Activated CD8-positive, alpha-beta memory T cell treated with anti-CD3 and anti-CD28 coated beads for 1 hour (primary cell): ENCODE measurements at places on chromosomes 4 and X.

- no peak for DNase-seq
Measured at GRCh38 chr4:134627366-134627765, 425.8 kb upstream of the PABPC4L start.

GRCh38 chr4:95627024-95627605 is 78.3 kb upstream of the UNC5C start:
- DNase-seq, result no peak

DNA sequence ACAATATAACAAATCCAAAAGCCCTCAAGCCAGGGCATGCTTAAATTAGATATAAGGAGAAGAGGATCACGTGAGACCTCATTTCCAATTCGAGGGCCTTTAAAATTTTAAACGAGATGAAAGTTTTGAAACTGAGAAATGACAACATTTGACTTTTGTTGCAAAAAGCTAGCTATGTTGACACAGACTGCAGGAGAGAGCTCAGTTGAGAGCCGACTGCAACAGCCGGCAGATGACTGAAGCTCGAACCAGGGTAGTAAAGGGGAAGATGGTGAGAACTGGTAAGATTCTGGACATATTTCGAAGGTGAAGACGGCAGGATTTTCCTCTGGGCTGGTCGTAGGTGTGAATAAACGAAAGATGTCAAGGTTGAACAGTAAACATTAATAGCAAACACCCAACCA is 773 bp downstream of the PRMT9 start:
- DNase-seq, result no peak

DNA sequence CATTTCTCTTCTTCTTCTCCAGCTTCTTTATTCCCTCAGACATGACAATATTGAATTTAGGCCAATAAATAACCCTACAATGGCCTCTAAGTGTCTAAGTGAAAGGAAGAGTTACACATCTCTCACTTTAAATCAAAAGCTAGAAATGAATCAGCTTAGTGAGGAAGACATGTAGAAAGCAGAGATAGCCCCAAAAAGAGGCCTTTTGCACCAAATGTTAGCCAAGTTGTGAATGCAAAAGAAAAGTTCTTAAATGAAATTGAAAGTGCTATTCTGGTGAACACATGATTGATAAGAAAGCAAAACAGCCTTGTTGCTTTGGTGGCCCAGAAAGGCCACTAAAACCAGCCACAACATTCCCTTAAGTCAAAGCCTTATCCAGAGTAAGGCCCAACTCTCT is 146.2 kb upstream of the HHIP start:
- no peak for DNase-seq

DNA sequence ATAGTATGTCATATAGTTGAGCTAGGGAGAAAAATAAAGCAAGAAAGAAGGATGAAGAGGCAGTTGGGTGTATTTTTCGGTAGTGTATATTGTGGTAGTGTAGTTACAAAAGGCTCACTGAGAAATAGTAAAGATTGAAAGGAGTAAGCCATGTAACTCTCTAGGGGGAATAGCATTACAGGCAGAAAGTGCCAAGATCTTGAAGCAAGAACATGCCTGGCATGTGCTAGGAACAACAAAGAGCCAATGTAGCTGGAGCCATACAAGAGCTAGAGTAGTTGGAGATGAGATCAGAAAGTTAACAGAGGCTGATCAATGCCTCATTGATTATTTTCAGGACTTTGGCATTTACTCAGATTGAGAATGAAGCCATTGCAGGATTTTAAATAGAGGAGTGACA is 3.0 kb downstream of the ABCE1 start:
- no peak for DNase-seq

DNA sequence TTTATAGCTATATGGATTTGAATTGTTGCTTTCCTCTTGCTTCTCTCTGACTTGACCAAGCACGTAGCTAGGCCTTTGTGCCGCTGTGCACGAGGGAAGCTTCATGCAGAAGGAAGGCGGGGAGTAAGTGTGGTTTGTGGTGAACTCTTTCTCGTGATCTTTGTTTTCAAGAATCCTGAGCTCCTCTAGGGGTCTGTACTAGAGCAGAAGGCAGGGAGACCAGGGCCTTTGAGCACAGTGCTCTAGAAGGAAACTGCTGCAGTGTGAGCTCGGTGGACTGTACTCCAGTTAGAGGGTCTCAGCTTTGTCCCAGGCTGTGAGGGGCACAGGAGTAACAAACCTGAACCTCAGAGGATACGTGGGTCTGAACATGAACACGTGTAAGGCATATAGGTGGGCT is 49.0 kb downstream of the AGA start:
- no peak for DNase-seq

GRCh38 chr4:141348573-141348972 is 127.9 kb downstream of the ZNF330 start:
- DNase-seq, result no peak

GRCh38 chrX:83535417-83536196 is 27.5 kb downstream of the POU3F4 start:
- DNase-seq, result no peak

DNA sequence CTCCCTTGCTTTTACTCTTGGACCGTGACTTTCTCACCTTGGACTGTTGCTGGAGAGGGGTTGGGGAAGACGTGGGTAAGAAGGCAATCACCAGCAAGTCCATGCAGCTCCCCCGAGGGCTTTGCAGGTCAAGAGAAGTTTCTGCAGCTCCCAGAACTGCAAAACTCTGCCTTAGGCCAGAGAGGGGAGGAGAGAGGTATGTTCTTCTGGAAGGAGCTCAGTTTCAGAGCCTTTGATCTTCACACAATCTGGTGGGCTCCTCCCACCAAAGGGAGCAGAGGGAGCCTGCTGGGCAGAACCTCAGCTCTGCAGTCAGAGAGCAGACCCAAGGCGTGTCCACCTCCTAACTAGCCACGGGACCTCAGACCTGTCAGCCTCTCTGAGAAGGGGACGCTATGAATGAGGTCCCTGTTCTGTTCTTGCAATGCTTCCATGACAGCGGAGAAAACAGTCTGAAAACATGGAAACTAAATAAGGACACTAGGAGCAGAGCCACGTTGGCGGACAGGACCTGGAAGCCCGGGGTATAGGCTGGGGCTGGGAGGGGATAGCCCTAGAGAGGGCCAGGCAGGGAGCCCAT is 92.8 kb downstream of the EVC2 start:
- no peak for DNase-seq
